ENCODE measurements at places on chromosomes 3 and 15. TPM values are rescaled to one million over a fixed set of nuclear protein-coding genes. Genes with fewer than 3 reads are reported as not detected.

TMEM44 gene
- total RNA-seq: 26.6 TPM

CEP19 gene
- 10.4 TPM for total RNA-seq

CCRL2 gene
- 1.5 TPM for total RNA-seq

P2RY1 gene
- 7.9 TPM for total RNA-seq

TMC3 gene
- 0.21 TPM for total RNA-seq

RBMS3 gene
- 22.7 TPM for total RNA-seq

OXTR gene
- total RNA-seq: 4.8 TPM

NANOGP8 gene
- 5.3 TPM for total RNA-seq

MINDY4B gene
- not detected for total RNA-seq

GOLGA6A gene
- 1.8 TPM for total RNA-seq

GOLGA8Q gene
- 5.9 TPM for total RNA-seq

BTD gene
- 31.0 TPM for total RNA-seq

MESP1 gene
- 18.9 TPM for total RNA-seq

UROC1 gene
- total RNA-seq: 0.13 TPM

KBTBD13 gene
- total RNA-seq: not detected

CCDC54 gene
- total RNA-seq: not detected

Measured in dorsolateral prefrontal cortex (tissue), 122 donors.